ENCODE measurements at places on chromosomes 6 and 20.

- DNase-seq = no peak
Measured at GRCh38 chr6:163529605-163530004, 115.1 kb downstream of the QKI start.

GRCh38 chr6:158230967-158231550 lies 62.9 kb downstream of the GTF2H5 start:
- no peak for DNase-seq

GRCh38 chr6:4102687-4103244 lies 23.8 kb upstream of the FAM217A start:
- DNase-seq = peak; percentile 23

- no peak for DNase-seq
Measured at GRCh38 chr20:49835031-49835430, 22.4 kb downstream of the SLC9A8 start.

DNA sequence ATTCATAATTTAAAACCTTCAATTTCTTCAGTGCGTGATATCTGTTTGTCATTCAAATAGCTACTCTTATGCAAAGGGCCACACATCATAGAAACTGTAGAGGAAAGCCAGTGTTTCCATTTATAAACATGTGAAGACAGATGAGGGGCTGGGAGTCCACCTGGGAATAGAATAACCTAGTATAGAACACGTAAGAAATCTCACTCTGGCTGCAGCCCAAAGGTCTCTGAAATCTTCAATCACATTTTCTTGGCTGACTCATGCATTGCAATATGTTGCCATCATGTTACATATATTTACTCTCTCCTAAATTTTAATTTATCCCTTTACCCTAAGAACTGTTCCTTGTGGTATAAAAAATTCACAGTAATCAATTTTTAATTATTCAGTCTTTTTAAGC lies 123.2 kb downstream of the ELOVL4 start:
- no peak for DNase-seq

- DNase-seq = no peak
Measured at GRCh38 chr20:60570481-60571277, 612.5 kb downstream of the CDH26 start.

DNA sequence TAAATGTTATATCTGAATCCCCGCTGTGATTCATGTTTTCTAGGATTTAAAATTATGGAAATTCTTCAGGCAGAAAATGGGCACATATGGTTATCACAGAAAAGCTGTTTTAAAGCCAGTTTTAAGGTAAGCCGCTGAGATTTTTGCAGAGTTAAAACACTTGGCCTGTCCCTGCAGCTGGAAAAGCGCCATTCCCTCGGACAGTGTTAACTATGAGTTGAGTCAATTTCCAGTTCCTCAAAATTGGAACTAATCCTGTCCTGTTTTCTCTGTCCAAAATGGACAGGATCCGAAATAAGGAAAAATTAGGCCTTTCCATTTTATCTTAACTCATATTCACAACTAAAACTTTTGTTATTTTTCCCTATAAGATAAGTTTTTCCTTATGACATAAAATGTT lies 225.2 kb downstream of the SAMD5 start:
- no peak for DNase-seq

DNA sequence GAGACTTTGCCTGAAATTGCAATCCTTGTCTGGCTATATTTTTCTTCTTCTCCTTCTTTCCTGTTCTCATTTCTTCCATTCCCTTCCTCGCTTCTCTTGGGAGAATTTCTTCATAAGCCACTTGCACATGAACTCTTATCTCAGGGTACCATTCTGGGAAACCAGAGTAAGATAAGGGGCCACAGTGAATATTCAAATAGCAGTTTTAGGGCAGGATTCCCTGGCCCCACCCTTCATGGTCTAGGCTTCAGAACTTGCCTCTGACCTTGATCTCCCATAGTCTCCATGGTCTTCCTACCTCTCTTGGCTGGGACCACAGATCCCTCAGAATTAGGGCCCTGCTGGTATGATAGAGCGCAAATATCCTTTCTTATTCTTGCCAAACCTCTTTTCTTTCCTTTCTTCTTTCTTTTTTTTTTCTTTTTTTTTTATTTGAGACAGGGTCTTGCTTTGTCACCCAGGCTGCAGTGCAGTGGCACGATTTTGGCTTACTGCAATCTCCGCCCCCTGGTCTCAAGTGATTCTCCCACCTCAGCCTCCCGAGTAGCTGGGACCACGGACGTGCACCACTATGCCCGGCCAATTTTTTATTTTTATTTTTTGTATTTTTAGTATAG lies 123.0 kb upstream of the CITED2 start:
- no peak for DNase-seq

- DNase-seq = no peak
Measured at GRCh38 chr6:5986861-5987260, 19.9 kb downstream of the NRN1 start.

DNA sequence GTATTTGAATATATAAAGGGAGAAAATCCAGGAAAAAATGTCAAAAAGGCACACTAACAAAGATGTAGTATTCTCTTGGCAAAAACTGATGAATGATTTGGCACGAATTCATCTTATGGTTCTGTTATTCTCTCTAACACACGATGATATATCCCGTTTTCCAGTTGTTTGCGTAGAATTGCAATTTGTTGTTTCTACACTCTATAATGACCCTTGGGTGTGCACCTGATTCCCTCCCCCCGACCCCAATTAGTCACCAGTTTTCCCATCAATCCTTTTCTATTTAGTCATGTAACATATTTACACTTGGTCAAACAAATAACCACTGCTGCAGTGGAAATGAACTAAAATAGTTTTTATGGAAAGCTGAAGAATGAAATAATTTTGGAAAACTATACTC lies 1.5 kb upstream of the ARID1B start:
- no peak for DNase-seq

DNA sequence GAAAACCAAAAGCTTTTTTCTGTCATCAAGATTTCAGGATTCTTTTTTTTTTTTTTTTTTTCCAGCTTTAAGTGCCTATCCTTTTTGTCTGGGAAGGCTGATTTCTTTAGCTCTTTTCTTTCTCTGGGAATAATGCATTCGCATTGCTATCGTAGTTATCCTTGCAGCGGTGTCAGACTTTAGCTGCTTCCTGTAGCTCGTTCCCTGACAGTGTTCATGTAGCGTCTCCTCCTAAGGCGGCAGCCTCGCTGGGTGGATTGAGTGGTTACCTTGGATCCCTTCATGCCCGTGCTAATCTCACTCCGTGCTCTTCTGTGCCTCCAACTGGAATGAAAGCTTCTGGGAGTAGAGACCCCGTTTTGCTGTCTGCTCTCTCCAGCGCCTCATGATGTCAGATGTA lies 43.1 kb downstream of the UST start:
- no peak for DNase-seq

DNA sequence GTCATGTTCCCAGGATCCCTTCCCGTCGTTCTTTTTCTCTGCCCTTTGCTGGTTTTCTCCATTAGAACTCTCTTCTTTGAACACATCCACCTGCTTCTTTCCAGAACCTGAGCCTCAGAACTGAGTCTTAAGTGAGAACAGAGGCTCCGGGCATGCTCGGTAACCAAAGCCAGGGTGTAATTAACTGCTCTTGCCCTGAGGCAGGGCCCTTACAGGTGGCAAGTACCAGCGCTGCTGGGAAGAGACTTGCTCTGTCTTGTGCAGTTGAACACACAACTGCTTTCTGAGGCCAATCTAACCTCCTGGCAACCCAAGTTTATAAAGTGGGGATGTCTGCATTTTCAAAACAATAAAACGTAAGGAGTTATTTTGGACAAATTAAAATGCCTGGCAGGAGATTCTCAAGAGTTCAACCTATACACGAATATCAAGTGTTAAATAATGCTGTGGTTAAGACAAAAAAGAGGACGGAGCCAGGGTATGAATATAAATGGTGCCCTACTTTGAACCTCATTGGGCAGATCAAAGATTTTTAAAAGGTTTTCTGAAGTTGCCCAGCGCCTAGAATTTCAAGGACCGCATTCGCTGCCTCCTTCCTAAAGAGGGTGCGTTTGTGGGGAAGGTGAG lies 12.4 kb upstream of the DEK start:
- DNase-seq = no peak

DNA sequence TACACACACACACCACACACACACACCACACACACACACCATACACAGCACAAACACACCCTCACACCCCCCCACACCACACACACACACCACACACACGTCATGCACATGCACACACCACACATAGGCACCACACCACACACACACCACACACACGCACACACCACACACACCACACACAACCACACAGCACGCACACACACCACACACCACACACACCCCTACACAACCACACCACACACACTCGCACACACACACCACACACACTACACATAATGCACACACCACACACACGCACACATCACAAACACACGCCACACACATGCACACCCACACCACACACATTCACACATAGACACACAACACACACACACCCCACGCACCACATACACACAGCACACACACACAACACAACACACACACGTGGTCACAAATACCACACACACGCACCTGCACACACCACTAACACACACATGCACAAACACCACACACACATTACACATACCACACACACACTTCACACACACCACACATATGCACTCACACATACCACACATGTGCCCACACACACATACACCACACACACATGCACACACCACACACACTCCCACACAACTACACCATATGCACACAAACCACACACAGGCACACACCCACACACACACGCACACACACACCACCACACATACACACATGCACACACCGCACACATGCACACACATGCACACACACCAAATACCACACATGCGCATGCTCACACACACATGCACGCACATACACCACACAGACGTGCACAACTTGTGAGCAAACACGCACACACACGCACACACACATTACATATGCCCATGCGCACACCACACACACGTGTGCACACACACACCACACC lies 9.4 kb upstream of the ACSS1 start:
- DNase-seq = no peak

GRCh38 chr6:169428532-169428931 lies 174.9 kb upstream of the THBS2 start:
- peak; percentile 49 for DNase-seq

- no peak for DNase-seq
Measured at GRCh38 chr6:65450451-65450850, 256.6 kb downstream of the EYS start.

GRCh38 chr6:64280569-64280968 lies 645.0 kb downstream of the PHF3 start:
- peak; percentile 67 for DNase-seq

- no peak for DNase-seq
Measured at GRCh38 chr20:23669327-23669726, 19.5 kb downstream of the CST4 start.

DNA sequence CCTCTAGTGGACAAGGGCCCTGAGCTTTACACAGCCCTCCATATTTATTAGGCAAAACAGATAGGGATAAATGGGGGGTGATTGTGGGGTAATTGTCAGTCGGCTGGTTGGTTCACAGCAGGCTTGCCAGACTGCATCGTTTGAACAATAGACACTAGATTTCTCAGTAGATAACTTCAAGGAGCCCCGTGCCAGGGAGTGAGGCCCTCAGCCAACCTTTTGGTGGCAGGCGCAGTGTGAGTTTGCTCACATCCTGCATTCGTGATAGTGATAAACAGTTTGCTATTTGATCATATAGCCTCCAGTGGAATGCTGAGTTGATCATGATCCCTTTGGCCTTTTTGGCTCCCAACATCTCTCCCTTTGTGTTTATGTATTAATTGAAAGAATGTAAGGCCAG lies 3.6 kb upstream of the ABHD12 start:
- DNase-seq = no peak

DNA sequence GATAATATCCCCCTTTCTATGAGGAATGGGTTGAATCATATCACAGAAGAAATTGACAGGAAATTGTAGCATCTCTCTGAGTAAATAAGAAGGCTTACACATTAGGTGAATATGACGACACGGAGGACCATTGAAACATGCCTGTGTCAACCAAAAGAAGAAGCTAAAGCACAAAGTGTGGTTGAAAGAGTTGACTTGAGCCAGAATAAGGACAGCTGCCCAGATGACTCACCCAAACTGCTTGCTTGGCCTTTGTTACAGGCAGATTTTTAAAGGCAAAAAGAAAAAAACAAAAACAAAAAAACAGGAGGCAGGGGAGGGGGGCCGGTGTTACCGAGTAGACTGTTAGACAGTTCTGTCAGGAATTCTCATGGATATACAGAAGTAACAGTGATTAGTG lies 129.8 kb upstream of the EDN1 start:
- DNase-seq = peak; percentile 6

GRCh38 chr6:33981861-33982260 lies 164.0 kb downstream of the GRM4 start:
- DNase-seq = no peak

- no peak for DNase-seq
Measured at GRCh38 chr20:5489601-5490000, 172.8 kb upstream of the PROKR2 start.

DNA sequence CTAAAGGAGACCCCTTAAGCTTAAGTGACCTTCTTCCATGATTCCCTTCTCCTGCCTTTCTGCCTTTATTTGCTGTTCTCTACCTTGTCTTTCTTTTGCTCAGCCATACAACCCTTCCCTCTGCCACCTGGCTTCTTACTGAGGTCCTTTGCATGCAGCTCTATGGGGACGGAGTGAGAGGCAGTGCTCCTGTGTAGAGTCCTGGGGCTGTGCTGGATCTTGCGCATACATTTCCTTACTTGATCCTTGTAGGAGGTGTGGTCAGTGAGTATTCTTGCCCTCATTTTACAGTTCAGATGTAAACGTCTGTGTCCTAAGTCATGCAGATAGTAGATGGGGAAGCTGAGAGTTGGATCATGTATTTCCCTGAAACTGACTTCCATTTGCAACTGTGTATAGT lies 5.7 kb downstream of the SASH1 start:
- no peak for DNase-seq

- DNase-seq = peak; percentile 62
Measured at GRCh38 chr20:38021087-38021772, 12.0 kb downstream of the TTI1 start.

GRCh38 chr6:161038229-161039031 lies 46.9 kb downstream of the MAP3K4 start:
- no peak for DNase-seq

- no peak for DNase-seq
Measured at GRCh38 chr6:127435626-127436220, 23.5 kb downstream of the KIAA0408 start.

- DNase-seq = no peak
Measured at GRCh38 chr6:138203315-138203714, 15.0 kb downstream of the PBOV1 start.

DNA sequence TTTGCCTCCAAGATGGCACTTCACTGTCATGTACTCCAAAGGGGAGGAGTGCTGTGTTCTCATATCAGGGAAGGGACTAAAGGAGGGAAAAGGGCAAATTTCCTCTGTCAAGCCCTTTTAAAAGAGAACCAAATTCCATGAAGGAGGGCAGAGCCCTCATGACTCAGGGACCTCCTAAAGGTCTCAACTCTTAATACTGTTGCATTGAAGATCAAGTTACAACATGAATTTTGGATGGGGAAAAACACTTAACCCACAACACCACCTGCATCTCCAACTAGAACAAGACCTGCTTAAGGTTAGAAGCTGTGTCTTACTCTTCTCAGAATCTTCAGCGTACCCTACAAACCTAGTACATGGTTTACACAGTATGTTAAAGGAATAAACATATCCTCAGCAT lies 23.7 kb upstream of the FBXO30 start:
- no peak for DNase-seq

- DNase-seq = no peak
Measured at GRCh38 chr20:17662333-17663039, 19.6 kb downstream of the RRBP1 start.

- peak; percentile 92 for DNase-seq
Measured at GRCh38 chr20:20366876-20367574, 879 bp upstream of the INSM1 start.
